ENCODE measurements at places on chromosomes 5 and 9.

- no peak for DNase-seq
Observed at GRCh38 chr5:77325921-77326541, 115.6 kb downstream of the PDE8B start.

GRCh38 chr5:55657443-55657842, 54.7 kb downstream of the SLC38A9 start:
- DNase-seq, result no peak

GRCh38 chr5:155729684-155730059, 597.3 kb upstream of the SGCD start:
- DNase-seq, result no peak

DNA sequence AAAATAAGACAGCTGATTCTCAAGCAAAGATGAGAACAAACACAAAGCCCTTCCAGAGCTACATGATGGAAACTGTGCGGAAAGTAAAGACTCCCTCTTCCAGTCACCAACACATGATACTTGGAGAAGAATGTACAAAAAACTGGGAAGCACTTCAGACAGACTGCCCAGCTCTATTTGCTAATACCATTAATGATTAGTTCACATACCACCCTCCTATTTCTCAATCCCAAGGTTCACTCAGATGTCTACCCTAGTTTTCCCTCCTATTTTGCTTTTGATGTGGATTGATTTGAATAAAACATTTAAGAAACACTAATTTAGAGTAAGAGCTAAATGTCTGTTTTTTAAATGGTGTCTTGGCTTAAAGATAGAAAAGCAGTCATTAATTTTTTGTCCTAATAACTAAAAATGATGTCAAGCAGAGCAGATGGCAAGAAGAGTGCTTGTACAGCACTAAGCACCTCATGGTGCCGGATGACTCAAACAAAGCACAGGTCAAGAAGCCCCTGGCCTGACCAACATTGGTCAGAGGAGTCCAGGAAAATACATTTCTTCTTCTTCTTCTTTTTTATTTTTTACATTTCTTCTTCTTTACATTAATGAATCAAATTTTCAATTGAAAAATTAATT, 639.4 kb downstream of the PDE4D start:
- no peak for DNase-seq

GRCh38 chr9:70131296-70131695, 87.6 kb downstream of the MAMDC2 start:
- DNase-seq, result no peak

- DNase-seq, result no peak
Observed at GRCh38 chr5:57538341-57538955, 55.8 kb upstream of the ACTBL2 start.

- no peak for DNase-seq
Observed at GRCh38 chr5:11062397-11062796, 301.4 kb upstream of the DAP start.

GRCh38 chr9:27571011-27571410, 2.3 kb downstream of the C9orf72 start:
- DNase-seq, result no peak

DNA sequence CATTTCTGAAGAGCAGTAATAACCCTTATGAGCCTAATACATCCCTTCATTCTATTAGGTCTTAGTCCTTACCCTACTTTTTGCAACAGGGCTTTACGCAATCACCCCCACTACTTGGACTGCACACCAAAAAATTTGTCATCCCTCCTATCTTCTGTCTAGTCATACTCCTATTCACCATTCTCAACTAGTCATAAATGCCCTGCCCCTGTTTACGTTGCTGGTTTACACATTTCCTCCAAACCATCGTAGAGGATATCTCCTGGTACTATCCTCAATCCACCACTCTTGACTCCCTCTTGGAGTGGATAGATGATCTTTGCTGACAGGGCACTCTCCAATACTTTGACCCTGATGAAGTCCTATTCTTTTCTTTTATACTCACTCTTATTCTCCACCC, 98.2 kb upstream of the CCNG1 start:
- no peak for DNase-seq

GRCh38 chr9:28289746-28290145, 716.5 kb upstream of the C9orf72 start:
- no peak for DNase-seq

- DNase-seq, result no peak
Observed at GRCh38 chr9:112530751-112531205, 44.2 kb downstream of the KIAA1958 start.

Data from dermis microvascular lymphatic vessel endothelial cell (primary cell).